ENCODE measurements at places on chromosomes 3 and 15.

DNA sequence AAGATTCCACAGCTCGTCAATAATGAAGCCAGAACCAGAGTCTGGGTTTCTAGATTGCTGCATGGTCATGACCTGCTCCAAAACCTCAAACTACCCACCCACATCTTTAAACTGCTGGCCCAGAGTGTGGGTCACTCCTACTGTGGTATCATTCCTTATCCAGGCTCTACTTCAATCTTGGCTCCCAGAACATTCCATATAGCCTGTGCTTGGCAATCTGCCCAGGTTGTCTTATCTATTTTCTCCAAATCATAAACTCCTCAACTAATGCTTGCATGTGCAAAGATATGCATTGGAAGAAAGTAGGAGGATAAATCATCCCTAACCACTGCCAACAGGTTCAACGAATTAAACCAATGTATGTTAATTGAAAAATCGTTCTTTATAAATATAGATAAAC is 169.7 kb downstream of the ANXA2 start:
- no peak for DNase-seq

DNA sequence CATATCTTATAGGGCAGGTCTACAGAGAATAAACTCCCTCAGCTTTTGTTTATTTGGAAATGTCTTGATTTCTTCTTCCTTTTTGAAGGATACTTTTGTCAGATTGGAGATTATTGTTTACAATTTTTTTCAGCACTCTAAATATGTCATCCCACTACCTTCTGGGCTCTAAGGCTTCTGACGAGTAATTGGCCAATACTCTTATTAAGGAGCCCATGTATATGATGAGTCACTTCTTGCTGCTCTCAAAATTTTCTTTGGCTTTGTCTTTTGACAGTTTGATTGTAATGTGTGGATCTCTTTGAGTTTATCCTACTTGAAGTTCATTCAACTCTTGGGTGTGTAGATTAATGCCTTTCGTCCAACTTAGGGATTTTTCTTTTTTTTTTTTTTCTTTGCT is 28.9 kb upstream of the CD200R1L start:
- DNase-seq, result no peak

- no peak for DNase-seq
Measured at GRCh38 chr3:143128227-143128955, 8.8 kb downstream of the CHST2 start.

- DNase-seq, result no peak
Measured at GRCh38 chr3:151145713-151146070, 57.3 kb downstream of the GPR171 start.

DNA sequence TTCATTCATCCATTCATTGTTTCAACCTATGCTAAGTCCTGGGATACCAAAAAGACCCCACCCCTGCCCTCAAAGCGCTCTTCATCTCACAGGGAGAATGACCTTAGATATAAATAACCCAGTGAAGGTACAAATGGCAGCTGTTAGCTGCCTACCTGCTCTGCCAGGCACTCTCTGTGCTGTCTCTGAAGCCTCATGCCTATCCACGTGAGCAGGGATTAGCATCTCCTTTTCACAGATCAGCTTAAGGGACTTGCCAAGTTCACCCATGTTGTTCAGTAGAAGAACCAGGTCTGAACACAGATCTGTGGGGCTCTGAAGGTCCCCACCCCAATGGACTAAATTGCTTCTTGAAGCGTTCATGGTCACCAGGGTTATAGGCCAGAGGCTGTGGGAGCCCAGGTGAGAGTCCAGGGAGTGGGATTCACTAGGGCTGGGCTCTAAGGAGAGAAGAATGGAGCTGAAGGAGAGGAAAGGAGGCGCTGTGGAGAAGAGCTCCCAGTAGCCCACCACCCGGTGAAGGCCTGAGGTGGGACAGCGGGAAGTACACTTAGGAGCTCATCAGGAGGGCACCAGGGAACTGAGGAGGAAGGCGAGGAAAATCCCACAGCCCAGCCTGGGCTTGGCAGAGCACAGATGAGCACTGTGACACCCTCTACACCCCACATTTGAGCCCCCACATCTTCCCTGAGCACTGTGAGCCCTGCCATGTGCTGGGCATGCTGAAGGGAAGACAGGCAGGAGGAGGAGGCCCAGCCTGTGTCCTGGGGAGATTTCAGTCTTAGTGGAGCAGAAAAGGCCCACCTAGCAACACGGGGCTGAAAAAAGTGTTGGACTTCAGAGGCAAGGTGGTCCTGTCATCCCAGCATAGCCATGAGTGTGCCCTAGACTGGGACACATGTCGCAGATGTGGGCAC is 20.4 kb downstream of the RBP1 start:
- no peak for DNase-seq

DNA sequence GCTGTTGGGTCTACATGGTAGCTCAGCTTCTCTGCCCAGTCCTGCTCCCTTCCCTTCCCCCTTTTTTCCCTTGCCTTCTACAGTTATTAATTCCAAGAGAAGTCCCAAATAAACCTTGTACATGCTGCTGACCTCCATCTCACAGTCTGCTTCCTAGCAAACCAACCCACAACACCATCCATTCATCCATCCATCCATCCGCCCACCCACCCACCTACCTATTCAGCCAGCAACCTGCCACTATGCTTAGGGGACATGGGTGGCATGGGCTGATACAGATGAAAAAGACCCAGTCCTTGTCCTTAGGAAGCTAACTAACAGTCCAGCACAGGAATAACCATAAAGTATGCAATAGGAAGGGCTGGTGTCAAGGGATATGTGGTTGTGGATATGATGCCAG is 5.7 kb downstream of the TNFAIP8L3 start:
- DNase-seq, result no peak

DNA sequence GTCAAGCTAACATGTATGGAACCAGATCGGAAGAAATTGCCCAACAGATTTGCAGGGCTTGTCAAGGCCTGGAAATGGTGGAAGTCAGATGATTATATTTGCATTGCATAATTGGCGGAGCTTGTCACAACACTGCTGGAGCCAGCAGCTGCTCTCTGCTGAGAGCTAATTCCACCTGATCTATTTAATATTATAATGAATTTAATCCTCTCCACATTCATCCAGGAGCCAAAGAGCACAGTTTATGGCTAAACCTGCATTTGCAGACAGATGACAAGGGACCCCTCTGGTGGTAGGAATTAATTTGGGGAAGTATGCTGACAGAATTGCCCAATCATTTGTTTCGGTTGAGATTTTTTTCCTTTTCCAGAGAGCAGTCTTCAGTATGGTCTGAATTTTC is 730.2 kb downstream of the TUSC7 start:
- peak; percentile 100 for DNase-seq

GRCh38 chr15:55496716-55497115 is 11.3 kb downstream of the DNAAF4 start:
- DNase-seq, result no peak

GRCh38 chr15:25850154-25851111 is 12.7 kb downstream of the ATP10A start:
- no peak for DNase-seq

GRCh38 chr3:93989241-93989640 is 9.3 kb downstream of the ARL13B start:
- DNase-seq, result no peak

- no peak for DNase-seq
Measured at GRCh38 chr3:42001777-42002176, 39.9 kb upstream of the ULK4 start.

- DNase-seq, result no peak
Measured at GRCh38 chr3:56894881-56895431, 93.2 kb upstream of the ARHGEF3 start.
